ENCODE measurements at places on chromosomes 12 and 14.

- no peak for DNase-seq
Measured at GRCh38 chr14:90446405-90446804, 49.6 kb downstream of the CALM1 start.

- DNase-seq = no peak
Measured at GRCh38 chr12:80977346-80977745, 39.6 kb upstream of the LIN7A start.

- no peak for DNase-seq
Measured at GRCh38 chr14:69088586-69088985, 64.3 kb downstream of the DCAF5 start.

- no peak for DNase-seq
Measured at GRCh38 chr12:108273217-108273616, 65.9 kb downstream of the CMKLR1 start.

GRCh38 chr14:99260587-99261551 is 11.1 kb downstream of the BCL11B start:
- no peak for DNase-seq

GRCh38 chr12:63916561-63917476 is 72.3 kb downstream of the SRGAP1 start:
- DNase-seq = no peak

GRCh38 chr12:43444940-43445564 is 107.0 kb downstream of the ADAMTS20 start:
- DNase-seq = peak; percentile 60

DNA sequence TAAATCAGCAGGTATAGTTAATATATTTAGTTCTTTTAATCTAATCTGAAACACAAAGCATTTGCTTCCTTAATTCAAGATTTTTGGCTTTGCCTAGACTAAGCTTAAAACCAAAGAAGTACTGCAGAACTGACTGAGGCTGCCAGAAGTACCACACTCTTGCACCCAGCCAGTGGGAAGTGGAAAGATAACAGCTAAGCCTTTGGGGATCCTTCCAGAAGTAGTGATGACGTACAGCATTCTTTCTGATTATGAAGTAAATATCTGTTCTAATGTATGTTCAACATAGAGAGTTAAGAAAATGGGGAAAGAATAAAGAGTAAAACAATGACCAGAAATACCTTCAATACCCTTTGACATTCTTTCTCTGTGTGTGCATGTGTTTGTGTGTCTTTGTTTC is 19.3 kb downstream of the NTF3 start:
- no peak for DNase-seq

- no peak for DNase-seq
Measured at GRCh38 chr12:62361048-62361447, 100.8 kb downstream of the USP15 start.

GRCh38 chr14:29242755-29243754 is 476.5 kb downstream of the FOXG1 start:
- DNase-seq = no peak

DNA sequence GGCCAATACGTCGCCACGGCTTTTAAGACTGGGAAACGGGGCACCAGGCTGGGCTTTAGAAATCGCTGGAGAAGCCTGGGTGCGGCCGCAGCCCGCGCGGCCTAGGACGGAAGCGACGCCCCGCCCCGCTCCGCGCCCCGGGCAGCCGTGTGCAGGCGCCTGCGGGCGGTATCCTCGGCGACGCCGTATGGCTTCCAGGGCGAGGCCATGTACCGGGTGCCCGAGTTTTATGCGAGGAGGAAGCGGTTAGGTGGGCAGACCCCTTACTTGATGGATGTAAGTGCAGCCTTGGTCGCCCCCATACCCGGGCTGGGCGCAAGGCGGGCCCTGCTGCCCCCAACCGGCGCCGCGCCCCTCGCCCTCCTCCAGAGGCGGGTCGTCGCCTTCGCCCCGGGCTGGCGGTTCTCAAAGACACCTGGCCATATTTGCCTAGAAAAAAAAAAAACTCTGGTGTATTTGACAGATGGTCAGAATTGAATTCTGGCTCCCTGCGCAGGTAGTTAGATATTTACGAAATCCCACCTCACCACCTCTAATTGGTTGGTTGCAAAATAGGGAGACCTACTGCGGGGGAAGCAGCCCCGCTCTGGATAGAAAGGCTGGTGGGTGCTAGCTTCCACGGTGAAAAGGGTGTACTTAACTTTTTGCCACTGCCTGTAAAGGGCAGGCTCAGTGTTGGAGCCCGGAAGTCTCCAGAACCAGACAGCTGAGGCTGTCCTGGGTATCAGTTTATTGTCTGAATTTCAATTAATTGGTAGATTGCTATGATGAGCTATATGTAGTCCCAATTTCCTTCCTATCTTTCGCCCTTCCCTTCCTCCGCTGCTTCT is at the start of gene PPP1R36:
Gene PPP1R36, plus strand, starts transcription at position 171 of the 830 bp plus-strand sequence. Its CDS starts 37 bp downstream, at position 208.
- no peak for DNase-seq

DNA sequence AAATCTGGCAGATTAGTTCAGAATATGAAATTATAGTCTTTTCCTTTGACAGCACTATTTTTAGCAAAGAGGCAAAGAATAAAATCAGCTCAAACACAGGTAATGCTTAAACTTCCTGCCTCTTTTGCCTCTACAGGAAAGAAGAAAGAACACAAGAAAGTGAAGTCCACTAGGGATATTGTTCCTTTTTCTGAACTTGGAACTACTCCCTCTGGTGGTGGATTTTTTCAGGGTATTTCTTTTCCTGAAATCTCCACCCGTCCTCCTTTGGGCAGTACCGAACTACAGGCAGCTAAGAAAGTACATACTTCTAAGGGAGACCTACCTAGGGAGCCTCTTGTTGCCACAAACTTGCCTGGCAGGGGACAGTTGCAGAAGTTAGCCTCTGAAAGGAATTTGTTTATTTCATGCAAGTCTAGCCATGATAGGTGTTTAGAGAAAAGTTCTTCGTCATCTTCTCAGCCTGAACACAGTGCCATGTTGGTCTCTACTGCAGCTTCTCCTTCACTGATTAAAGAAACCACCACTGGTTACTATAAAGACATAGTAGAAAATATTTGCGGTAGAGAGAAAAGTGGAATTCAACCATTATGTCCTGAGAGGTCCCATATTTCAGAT is 17.4 kb downstream of the TMPO start:
- DNase-seq = no peak

GRCh38 chr12:15526033-15526432 is 203.7 kb downstream of the PTPRO start:
- no peak for DNase-seq
